ENCODE measurements at places on chromosomes 2 and 18. TPM values are rescaled to one million over a fixed set of nuclear protein-coding genes. Genes with fewer than 3 reads are reported as not detected.

GRCh38 chr2:198044777-198045176 lies 240.4 kb downstream of the PLCL1 start:
- no peak for DNase-seq

Gene AKAIN1
- not detected for total RNA-seq

- DNase-seq: no peak
Observed at GRCh38 chr2:197516393-197516761, 511 bp downstream of the MOB4 start.

DNA sequence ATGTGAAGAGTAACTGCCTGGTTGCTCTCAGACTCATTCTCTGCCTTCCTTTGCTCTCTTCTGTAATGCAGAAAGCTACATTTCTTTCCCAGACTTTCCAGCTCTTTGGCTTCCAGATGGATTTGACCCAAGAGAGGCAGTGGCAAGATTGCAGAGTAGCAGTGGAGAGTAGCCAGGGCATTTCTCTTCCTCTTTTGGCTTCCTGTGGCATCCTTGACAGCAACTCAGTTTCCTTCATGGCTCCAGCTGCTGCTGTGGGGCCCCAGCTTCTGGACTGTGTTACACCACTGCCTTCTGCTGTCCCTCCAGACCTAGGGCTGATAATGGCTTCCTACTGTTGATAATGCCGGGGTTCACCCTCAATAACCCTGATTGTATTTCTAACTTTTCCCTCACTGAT lies 469.4 kb upstream of the SPRED2 start:
- DNase-seq: no peak

DNA sequence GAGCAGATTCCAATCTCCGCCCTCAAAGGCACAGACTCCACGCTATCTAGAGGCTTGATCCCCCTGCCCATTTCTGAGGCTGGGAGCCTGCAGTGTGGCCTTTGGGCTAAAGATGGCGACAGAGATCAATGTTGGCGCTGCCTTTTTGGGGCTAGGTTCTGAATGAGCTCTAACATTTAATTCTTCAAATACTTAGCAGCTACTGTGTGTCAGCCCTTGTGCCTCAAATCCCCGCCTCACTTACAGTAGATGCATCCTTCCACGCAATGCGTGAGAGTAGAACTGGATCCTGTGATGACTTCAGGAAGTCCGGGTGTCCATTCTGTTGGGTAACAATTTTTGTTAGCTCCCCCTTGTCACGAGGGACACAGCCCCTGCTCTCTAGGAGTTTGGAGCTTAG lies 12.4 kb downstream of the IL1F10 start:
- DNase-seq: no peak

DNA sequence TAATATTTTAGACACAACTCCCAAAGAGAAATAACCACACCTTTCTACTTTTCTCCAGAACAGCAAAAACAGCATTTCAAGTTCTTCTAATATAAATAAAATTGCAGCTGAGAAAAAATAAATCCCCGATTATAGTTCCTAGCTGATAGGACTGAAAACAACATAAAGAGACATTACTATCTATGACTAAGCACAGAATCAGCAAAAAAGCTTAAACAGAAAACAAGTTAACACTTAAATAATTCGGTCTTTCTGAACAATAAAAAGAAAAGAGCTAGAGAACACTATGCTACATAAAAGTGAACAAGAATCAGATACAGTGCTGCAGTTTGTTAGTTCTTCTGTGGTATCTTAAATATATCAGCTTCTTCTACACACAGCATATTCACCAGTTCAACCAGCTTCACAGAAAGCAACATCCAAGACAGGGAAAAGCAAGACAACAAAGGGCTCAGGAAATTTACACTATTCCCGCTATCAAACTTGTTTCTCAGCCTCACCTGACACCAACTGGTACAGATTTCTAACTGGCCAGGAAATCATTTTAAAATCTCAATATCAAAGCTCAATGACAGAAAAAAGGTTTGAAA lies 28.6 kb downstream of the FEZ2 start:
- no peak for DNase-seq

DNA sequence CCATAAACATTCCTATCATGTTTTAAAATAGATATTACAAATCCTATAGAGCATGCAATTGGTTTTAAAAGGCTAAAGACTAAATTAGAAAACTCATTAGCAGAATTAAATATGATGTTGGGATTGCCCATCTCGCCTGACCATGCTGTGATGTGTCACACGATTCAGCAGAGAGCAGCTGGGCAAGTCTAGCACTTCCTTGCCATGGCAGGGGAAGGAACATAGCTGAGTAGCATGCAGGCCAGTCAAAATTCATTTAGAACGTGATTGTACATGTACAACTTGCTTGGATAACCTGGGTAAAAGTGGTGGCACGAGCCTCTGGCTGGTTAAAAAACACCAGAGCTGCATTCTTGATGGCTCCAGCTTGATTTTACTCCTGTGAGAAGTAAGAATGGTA lies 81.3 kb downstream of the SCN3A start:
- DNase-seq: no peak

Gene SPRED2
- total RNA-seq: 17.9 TPM

DNA sequence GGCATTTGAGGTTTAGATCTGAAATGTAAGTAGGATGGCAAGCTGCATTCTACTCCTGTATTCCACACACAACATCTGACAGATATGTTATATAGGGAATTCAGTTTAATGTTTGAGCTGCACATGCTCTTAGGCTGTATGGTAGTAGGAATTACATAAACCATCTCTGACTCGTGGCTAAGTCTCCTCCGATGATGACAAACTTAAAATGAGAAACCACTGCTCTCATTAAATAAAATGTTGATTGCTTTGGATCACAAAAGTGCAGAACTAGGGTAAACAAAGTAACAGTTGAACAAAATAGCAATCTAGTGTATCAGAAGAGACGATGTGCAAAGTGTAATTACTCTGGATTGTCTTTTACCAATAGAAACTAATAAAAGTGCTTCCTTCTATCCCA lies 50.1 kb upstream of the WDR75 start:
- DNase-seq: no peak

DNA sequence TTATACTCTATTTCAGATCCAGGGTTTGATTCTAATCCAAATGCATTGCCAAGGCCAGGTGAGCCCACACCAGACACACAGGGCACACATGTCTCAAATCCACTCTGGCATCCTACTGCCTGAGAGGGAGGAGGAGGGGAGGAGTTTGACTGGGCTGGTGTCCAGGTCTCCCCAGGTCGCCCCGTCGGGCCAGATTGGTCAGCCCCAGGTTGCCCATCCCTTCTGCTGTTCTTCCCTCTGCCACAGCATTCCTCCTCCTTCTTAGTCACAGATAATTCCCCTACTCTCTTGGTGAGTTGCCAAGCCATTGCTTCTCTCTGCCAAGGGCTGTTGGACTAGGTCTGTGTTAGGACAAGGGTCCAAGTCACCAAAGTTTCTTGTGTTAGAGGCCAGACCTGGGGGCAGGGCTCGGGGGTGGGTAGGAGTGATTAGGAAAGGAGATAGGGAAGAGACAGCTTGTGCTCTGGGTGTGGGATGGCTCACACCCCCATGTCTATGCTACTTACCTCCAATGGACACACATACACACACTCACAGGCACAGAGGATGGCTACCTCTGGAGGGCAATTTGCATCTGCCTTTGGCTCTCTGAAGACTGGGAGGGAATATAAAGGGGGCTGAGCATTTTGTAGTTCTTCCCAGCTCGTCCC lies 2.5 kb upstream of the EGR4 start:
- DNase-seq: no peak

- no peak for DNase-seq
Observed at GRCh38 chr2:1702186-1702565, 42.1 kb downstream of the PXDN start.

GRCh38 chr2:88117973-88118372 lies 9.9 kb downstream of the FABP1 start:
- DNase-seq: no peak

DNA sequence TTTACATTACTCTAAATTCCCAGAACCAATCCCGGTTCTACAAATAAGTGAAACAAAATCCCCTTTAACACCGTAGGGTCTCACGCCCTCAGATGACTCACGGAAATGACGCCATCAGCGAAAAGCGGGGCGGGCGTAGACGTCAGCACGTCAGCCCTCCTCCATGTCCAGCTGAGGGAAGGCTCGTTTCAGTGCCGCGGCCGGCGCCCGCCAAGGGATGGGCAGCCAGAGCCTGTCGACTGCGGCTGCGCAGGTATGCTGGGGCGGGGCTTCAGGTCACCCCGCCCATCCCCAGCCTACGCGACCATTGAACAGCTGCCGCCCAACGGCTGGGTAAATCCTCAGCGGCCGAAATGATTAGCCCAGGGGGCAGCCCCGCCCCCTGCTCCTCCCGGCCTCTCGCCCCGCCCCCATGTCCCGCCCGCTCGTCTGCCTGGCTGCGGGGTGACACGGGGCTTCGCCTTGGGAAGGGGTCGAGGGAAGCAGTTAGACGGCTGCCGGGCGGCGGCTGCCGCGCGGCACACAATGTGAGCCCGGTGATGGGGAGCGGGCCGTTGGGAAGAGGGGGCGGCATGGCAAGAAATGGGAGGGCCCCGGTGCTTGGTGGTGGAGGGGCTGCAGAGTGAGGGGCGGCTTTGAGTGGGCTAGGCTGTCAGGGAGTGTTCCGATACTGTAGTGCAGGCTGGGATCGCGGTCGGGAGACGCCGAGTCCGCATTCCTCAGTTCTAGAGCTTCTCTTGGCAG lies at the start of gene NBEAL1:
Gene NBEAL1 (plus strand): TSS at position 420 of the 744 bp plus-strand sequence. CDS start 1,510 bp downstream, outside the sequence.
- peak; percentile 99 for DNase-seq

Gene SCG2
- 2.1 TPM for total RNA-seq

Gene GPBAR1
- 4.2 TPM for total RNA-seq

DNA sequence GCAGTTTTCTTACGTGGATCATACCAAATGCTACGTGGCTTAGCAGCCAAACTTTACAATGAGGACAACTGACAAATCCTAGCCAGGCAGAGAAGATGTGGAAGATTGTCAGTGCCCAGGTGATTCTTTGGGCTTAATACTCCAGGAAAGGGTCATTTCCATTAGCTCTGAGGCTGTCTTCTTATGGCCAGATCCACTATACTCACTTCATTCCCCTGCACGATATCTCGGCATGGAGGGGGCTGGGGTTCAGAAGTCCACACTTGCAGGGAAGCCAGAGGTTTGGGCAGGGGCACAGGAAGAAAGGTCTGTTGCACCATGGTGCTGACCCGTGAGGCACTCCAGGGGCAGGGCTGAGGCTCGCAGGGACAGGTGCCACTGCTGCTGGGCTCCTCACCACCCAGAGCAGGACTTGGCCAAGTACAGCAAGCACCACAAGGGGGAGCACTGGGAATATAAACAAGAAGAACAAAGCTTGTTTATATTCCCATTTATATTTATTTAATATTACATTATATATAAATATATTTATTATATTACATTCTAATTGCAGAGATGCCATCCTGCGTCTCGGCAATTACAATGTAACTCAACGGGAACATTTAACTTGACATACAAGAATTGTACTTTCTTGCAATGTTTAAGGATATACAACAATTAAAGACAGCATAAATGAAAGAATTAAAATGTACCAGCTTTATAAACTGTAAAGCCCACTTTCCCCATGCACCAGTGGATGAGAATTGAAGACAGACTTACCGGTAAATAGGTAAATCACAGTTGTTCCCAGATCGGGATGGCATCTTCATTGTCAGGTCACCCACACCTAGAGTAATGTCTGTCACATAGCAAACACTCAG lies 27.2 kb downstream of the CLUL1 start:
- no peak for DNase-seq

GRCh38 chr2:121167411-121167810 lies 117.6 kb downstream of the TFCP2L1 start:
- no peak for DNase-seq

GRCh38 chr2:26139269-26140183 lies 33.4 kb upstream of the GAREM2 start:
- DNase-seq: no peak

Gene MRO
- total RNA-seq: 0.83 TPM

DNA sequence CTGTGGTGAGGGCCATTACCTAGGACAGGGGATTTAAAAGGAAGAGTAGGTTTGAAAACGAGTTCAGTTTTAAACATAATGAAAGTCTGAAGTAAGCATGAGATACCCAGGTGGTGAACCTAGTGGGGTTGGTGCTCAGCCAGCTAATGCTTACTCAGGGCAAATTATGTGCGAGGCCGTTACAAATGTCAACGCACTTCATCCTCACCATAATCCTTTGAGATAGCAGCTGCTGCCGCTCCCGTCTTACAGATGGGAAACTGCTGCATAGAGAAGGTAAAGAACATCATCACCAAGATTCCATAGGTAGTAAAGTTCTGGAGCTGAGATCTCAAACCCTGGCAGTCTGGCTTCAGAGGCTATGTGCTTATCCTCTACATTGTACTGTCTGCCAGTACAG lies 209.0 kb downstream of the DYM start:
- DNase-seq: no peak

Gene SKOR2
- not detected for total RNA-seq

Gene CNDP1
- not detected for total RNA-seq

GRCh38 chr18:32110005-32110404 lies 18.3 kb downstream of the RNF138 start:
- DNase-seq: no peak

DNA sequence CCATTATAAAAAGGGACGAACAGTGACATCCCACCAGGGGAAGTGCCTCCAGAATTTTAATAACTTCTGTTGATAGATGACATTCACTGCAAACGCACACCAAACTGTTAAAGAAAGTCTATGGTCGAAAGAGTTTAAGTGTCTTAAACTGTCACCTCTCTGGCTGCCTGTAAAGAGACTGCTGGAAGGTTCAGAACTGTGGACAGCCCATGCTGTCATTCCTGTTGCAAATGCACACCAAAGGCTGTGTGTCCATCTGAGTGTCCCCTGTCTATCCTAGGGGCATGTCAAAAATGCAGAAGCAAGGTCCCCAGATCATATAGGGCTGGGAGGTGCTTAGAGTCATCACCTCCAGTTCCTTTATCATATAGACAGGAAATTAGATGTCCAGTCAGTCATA lies 171.8 kb downstream of the CYRIA start:
- no peak for DNase-seq

DNA sequence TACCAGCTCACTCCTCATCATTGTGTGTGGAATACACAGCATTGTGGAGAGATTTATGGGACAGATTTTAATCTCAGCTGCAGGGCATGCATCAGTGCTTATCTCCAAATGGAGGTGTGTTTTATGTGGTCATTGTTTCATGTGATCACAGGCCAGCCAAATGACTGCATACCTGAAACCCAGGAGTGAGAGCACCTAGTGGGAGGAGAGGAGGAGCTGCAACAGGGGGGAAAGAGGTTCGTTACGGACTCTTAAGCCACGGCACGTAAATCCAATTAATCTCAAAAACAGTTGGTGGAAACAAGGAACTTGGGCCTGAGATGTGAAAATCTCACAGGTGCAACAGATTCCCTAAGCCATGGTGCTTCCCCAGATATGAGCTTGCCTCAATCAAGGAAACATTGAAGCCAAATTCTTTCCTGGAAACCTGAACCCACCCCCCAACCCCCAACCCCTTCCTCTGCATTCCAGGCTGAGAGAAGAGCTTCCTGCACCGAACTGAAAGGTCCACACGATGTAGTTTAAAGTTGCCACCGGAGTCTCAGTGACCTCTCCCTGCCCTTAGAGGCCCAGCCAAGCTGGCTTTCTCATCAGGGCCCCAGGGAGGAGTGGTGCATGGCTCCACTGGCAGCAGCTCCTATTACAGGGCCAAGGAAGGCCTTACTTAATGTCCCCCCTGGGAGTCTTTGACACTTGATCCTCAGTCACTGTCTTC lies 167.4 kb downstream of the C1D start:
- no peak for DNase-seq

Data from esophagus muscularis mucosa (tissue), 4 donors.